ENCODE measurements at places on chromosomes 7 and 10.

GRCh38 chr10:106310596-106310995 lies 853.9 kb downstream of the SORCS1 start:
- no peak for DNase-seq

DNA sequence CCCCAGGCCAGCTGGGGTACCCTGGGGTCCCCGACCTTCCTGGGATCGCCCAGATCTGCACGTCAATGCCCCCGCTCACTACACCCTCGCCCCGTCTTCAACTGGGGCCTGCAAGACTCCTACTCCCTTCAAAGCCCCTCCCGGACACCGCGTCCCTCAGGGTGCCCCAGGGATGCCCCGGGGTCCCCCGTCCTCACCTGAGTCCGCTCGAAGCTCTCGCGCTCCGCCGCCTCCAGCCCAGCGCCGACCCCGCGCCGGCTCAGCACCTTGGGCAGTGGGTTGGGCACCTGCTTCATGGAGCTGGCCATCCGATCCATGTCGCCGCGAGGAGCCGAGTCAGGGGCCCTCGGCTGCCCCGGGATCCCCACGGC lies at the start of gene HIP1:
Gene HIP1 (minus strand): TSS at position 338 of the 371 bp plus-strand sequence. CDS start 21 bp downstream, at position 317.
- DNase-seq = no peak

DNA sequence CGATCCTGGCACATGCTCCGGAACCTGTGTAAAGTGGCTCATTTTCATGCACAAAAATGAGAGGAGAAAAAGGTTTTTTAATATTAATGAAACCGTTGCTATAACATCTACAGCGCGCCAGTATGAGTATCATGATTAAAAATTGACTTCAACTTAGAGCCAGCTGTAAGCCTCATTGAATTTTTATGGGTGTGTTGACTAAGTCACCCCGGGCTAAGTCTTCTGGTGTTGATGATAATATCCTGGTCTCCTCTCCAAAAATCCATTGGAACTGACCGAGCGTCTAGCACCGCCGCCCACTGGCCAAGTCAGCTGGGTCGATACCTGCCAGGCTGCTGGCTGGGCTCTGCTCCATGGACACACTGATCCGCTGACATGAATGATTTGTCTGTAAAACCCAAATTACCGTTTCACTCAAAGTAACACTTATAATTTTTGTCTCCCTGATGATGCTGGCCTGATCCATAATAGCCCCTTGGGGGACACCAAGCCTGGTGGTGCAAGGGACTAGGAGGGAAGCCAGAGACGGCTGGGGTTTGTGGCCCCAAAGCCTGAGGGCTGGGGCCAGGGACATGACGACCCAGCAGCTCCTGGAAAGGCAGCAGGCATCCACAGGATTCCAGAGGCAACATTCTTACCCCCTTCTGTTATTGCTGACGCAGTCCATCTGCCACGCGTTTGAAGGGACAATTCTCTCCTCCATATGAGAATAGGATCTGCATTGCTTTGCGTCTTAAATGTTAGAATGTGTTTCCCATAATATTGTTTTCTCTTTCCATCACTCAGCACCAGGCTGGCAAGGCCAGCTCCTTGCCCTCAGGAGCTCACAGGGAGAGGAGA lies 131.0 kb upstream of the PPP2R2D start:
- DNase-seq = no peak

GRCh38 chr7:150369748-150370501 lies 1.3 kb downstream of the REPIN1 start:
- no peak for DNase-seq

DNA sequence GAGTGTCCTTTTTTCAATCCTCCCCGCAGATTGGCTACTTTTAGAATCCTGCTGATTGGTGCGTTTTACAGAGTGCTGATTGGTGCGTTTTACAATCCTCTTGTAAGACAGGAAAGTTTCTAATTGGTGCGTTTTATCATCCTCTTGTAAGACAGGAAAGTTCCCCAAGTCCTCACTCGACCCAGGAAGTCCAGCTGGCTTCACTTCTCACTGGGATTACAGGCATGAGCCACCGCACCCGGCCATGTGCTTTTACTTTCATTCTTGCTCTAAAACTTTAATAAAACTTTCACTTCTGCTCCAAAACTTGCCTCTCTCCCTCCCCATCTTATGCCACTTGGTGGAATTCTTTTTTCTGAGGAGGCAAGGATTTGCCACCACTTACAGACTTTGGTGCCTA lies 17.0 kb upstream of the WAPL start:
- DNase-seq = no peak

DNA sequence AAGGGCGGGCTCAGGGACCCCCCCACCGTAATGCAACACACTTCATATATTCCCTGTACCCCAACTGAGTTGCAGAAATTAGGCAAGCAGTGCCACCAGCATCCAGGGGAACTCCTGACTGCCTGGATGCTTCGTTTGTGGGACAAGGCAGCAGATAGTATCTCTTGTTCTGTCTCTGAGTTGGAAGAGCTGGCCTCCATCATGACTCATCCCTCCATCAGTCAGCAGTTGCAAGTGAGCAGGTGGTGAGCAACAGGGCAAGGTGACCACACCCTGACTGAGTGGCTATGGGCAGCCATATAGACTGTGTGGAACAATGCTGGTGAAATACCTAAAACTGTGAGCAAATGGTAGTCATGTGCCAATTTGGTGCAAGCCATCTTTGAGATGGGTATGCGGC lies 22.8 kb upstream of the ADAMTS14 start:
- no peak for DNase-seq

GRCh38 chr10:71216751-71217265 lies 4.4 kb downstream of the UNC5B start:
- no peak for DNase-seq

DNA sequence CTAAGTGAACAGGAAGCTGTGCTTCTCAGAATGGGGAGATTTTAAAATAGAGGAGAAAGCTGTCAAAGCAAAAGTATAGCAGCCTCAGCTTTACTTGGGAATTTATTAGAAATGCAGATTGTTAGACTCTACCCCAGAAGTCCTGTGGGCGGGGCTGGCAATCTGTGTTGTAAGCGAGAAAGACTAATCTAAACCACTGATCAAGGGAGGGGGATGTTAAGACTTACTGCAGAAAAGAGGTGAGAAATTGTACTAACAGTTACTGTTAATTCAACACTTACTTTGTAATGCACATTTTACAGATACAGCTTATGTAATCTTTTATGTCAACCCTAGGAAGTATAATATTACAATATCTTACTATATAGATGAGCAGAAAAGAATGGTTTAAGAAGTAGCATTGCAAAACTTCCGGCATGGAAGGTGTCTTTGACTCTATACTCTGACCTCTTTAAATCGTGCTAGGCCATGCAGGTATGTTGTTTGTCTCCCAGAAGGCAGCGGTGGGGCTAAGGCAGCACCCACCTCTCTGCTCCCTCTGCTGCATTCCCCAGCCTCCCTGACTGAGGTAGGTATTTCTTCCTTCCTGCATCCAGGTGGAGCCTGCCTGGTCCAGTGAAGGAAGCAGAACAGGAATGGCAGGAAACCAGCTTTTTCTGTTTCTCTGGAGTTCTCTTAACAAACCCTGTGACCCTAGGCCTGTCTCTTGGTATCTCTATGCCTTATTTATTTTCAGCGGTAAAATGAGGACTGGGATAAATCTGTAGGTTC lies 462.2 kb downstream of the AUTS2 start:
- no peak for DNase-seq

DNA sequence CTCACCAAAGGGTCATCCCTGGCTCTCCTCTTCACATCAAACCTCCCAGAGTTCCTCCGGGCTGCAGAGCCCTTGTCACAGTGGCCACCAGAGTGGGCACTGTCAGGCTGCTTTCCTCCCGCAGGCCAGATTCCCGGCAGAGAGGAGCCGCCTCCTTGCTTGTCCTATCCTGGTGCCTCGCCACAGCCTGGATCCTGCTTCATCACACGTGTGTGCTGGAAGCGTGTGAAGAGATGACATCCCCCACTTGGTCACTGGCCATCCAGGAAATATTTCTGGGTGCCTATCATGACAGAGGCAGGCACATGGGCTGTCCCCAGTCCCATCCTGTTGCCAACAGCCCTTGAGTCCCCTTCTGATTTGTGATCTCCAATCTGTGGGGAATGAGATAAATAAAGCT lies 15.0 kb downstream of the INSIG1 start:
- no peak for DNase-seq

DNA sequence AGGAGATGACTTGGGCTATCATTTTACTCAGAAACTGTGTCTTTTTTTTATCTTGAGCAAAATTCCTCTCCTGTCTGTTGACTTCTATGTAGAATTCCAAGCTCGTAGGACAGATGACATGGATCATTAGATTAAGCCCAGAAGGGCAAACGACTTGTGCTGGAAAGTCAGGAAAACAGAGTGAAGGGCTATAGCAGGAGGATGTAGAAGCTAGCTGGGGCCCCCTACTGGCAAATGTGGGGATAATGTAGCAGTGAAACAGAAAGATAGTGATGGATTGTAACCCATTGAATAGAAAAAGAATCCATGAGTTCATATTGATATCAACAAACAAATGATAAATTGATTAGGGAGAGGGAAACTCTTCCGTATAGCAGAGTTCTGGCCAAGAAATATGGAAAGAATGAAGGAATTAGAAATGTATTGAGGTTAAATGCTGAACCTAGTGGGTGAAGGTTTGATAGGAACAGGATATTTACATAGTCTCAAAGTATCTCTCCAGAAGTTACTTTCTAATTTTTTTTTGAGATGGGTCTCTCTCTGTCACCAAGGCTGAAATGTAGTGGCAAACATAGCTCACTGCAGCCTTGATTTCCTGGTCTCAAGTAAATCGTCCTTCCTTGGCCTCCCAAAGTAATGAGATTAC lies 103.6 kb downstream of the LYZL1 start:
- peak; percentile 59 for DNase-seq

GRCh38 chr10:3535001-3535400 lies 250.0 kb downstream of the KLF6 start:
- no peak for DNase-seq

GRCh38 chr7:89028319-89028718 lies 232.8 kb upstream of the TEX47 start:
- no peak for DNase-seq

DNA sequence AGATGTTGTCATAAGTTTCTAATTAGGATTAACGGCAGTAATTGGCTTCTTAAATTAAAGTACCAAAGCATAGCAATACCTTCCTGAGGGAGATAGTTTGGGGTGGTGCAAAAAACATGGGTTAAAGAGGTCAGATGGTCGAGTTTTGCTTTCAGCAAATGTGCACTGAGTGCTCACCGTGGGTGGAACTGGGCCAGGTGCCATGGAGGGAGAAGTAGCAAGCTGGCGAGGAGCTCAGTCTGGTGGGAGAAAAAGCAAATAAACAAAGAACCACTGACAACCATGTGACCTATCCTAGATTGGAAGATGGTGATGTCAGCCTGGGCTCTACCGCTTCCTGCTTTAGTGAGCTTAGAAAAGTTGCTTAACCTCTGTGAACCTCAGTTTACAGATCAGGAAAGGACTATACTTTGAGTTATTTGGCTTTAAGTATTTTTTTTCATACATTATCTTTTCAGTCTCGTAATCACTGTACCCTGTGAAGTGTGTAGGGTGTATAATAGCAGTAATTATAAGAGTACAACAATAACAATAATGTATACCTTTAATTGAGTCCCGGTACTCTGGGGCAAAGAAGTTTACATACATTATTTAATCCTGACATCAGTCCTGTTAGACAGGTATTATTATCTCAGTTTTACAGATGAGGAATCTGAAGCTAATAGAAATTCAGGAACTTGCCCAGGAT lies 69.0 kb upstream of the PDCD4 start:
- no peak for DNase-seq

DNA sequence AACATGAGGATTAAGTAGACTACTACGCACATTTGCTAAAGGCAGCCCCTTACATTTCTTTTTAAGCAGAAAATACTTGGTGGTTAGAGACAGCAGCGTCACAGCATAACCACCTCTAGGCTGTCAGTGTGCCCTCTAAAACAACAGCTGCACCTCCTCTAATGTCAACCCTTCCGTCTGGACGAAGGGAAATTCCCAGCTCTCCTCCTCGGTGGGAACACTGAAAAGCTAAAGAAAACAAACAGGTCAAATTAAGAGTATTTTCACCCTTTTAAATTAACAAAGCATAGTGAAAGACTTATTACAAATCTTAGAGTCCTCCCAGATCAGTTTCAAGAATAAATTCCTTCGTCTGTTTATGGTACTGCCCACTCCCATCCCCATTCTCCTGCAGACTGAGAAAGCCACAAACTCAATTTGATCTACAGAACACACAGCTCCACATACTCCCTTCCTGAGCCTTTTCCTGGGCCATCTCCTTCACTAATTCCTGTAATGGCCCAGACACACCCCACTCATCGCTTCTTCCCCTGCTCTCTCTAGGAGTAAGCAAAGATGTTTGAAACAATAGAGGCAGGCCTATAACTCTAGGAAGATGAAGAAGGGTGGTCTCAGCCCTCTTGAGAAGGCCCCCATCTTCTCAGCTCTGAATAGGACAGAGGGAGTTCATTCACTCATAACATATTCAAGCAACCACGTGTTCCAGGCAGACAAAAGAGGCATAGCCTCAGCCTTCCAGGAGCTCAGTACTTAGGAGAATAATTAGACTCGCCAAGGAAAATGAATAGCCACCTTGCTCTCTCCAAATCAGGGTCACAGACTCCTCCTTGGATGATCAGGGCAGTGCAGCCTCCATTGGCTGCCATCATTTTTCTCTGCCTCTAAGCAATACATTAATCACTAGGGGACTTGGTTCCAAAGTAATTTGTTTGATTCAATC lies 47.5 kb upstream of the HNRNPH3 start:
- DNase-seq = no peak

GRCh38 chr7:44309271-44310091 lies 15.9 kb downstream of the CAMK2B start:
- peak; percentile 54 for DNase-seq

DNA sequence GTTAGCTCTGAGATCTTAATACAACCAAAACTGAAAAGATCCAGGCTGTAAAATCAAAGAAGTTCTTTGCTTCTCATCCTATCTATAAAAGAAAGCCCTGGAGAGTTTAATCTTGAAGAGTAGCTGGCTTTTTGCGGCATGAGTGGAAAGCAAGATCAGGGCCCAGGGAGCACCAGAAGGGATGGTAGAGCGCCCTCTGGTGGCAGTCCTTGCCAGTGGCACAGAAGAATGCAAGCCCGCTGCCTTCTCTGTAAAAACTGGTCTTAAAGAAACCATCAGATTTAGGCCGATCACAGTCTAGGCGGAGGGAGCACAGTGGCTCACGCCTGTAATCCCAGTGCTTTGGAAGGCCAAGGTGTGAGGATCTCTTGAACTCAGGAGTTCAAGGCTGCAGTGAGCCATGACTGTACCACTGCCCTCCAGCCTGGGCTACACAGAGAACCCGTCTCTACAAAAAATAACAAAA lies 35.6 kb downstream of the CPN1 start:
- peak; percentile 96 for DNase-seq

All from neural crest cell (in vitro differentiated cells).